ENCODE measurements at places on chromosomes 5 and 9.
A peak's percentile ranks its signal among the peaks of the same experiment; 100 is the strongest.

DNA sequence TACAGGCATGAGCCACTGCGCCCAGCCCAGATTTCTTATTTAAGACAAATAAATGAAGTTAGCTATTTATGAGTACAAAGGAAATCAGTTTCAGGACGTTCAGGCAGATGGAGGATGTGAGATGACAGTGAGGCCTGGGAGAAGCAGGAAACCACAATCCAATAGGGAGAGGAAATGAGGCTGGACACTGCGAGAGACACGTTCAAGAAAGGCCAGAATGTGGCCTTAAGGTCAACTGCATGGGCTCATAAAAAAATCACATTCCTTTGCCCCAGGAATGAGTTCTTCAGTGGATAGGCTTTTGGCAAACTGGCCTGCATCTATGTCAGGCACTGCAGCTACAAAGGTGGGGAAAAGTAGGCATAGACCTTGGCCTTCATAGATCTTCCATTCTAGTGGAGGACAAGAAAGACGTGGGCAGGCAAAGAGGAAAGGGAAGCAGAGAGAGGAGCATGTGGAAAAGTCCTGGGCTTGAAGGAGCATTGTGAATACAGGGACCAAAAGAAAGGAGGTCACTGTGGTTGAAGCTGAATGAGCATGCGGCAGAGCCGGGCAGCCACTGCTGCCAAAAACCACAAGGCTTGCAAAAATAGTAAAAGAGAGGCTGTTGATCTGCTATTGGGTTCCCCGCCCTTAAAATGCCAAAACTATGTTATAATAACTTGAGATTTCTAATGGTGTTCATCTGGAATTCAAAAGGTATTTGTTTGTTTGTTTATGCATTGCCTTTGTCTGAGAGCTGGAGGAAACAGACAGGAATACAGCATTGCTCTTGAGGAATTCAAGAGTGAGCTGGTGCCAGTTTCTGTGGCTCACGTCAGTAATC, 133.0 kb downstream of the GNA14 start:
- peak overlapping the region; percentile 7 for H3K4me3 ChIP-seq
- peaks cover 39% of the 10 kb centered on the region for H3K4me1 ChIP-seq
- H3K27me3 ChIP-seq, result peaks cover 5% of the 10 kb centered on the region
- DNase-seq, result peak; percentile 19
- peak overlapping the region; percentile 94 for H3K27ac ChIP-seq

GRCh38 chr5:33828626-33829308, 63.0 kb downstream of the ADAMTS12 start:
- no peak for DNase-seq
- H3K4me3 ChIP-seq, result no peak overlapping the region
- H3K36me3 ChIP-seq, result no peaks in the 10 kb centered on the region
- no peaks in the 10 kb centered on the region for H3K4me1 ChIP-seq
- no peaks in the 10 kb centered on the region for H3K27me3 ChIP-seq

- peaks cover 2% of the 10 kb centered on the region for H3K4me1 ChIP-seq
- DNase-seq, result peak; percentile 29
- H3K4me3 ChIP-seq, result no peak within 1 kb of the TSS
- H3K27ac ChIP-seq, result no peak within 1 kb of the TSS
These were observed at the start of gene LIX1 for GRCh38 chr5:97142521-97143254. LIX1 (minus strand) TSS chr5:97142611; CDS start chr5:97142576, 35 bp downstream.

GRCh38 chr5:73540192-73540591, 25.2 kb downstream of the ANKRA2 start:
- no peak overlapping the region for H3K27ac ChIP-seq
- no peak overlapping the region for H3K4me3 ChIP-seq
- peaks cover 8% of the 10 kb centered on the region for H3K4me1 ChIP-seq
- no peaks in the 10 kb centered on the region for H3K36me3 ChIP-seq
- no peak for DNase-seq

DNA sequence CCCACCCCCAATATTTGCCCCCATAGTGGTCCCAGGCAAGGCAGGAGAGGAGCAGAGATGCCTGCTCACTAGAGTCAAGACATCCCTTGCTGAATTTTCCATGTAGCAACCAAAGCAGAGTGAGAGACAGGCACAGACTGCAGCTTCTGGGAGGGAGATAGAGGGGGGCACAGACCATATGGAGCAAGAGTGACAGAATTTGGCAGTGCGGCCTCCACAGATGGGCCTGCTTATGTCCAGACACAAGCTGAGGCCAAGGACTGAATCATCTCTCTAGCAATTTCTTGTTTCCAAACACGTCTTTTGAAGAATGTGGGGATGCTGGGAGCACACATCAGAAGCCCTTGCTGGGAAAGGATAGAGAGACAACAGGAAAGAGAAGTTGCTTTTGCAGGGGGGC, 53.0 kb upstream of the ALDH1B1 start:
- DNase-seq, result no peak
- peaks cover 32% of the 10 kb centered on the region for H3K4me1 ChIP-seq
- peaks cover 3% of the 10 kb centered on the region for H3K27me3 ChIP-seq
- H3K36me3 ChIP-seq, result peaks cover 6% of the 10 kb centered on the region
- H3K27ac ChIP-seq, result no peak overlapping the region
- no peak overlapping the region for H3K4me3 ChIP-seq

DNA sequence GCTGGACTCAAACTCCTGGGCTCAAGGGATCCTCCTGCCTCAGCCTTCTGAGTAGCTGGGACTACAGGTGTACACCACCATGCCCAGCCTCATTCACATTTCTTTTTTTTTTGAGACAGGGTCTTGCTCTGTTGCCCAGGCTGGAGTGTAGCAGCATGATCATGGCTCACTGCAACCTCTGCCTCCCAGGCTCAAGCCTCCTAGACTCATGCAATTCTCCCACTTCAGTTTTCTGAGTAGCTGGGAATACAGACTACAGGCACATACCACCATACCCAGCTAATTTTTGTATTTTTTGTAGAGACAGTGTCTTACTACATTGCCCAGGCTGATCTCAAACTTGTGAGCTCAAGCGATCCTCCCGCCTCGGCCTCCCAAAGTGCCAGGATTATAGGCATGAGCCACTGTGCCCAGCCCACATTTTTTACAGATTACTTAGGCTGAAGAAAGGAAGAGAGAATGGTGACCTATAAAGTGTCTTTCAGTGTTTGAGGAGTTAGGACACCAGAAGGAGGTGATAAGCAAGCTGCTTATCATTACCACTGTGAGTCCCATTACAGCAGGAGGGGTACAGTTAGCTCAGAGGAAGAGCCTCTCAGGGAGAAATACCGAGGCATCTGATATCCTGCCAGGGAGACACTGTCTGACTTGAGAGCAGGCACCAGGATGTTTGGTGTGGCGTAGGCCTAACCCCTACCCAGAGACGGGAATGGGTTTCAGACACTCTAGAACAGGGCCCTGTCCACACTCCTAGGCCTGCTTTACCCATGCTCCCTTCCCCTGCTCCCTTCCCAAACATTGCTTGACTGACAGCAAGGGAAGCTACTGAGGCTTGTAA, 9.7 kb downstream of the FAXDC2 start:
- peak overlapping the region; percentile 24 for H3K27ac ChIP-seq
- no peak overlapping the region for H3K4me3 ChIP-seq
- no peaks in the 10 kb centered on the region for H3K27me3 ChIP-seq
- no peak for DNase-seq
- peaks cover 38% of the 10 kb centered on the region for H3K4me1 ChIP-seq
- peaks cover 5% of the 10 kb centered on the region for H3K36me3 ChIP-seq

DNA sequence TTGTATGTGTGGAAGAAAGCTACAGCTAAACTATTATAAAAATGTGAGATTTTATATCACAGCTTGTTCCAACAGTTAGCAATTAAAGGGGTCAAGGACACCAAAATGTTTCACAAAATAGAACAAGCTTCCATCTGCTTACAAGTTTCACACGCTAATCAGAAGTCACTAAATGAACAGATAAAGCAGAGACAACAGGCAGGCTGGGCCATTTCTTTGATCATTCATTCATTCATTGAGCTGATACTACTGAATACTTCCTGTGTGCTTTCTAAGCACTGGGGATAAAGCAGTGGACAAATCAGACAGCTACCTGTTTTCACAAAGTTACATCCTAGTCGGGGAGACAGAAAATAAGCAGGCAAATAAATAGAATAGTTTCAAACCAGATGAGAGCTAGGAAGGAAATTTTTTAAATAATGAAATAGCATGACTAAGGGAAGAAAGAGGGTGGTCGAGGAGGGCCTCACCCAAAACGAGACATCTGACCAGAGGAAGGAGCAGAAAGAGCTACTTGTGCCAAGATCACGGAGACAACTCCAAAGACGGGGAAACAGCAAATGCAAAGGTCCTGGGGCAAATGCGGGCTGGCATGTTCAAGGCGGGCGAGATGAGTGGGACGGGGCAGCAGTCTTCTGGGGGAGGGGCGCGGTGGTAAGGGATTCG, 1.2 kb downstream of the MAPK9 start:
- DNase-seq, result no peak
- H3K4me3 ChIP-seq, result peak overlapping the region; percentile 97
- H3K27ac ChIP-seq, result peak overlapping the region; percentile 76
- peaks cover 17% of the 10 kb centered on the region for H3K27me3 ChIP-seq
- peaks cover 14% of the 10 kb centered on the region for H3K36me3 ChIP-seq
- H3K4me1 ChIP-seq, result peaks cover 29% of the 10 kb centered on the region

DNA sequence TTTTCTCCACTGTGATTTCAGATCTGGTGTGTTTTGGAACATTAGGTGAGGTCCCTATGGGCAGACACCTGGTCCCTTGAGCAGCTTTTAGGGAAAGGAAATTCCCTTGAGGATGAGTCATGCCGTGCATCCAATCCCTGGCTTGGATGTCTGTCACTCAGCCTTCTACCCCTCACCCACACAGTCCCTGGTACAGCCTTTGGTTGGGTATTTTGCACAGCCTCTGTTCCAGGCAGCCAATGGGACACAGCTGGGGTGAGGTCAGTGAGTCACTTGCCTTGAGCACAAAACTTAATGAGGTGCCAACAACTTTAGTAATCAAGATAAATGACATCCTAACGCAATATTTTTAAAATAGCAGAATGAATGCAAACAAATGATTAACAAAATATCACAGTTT, 22.7 kb upstream of the SVEP1 start:
- DNase-seq, result no peak
- peaks cover 4% of the 10 kb centered on the region for H3K36me3 ChIP-seq
- H3K4me3 ChIP-seq, result no peak overlapping the region
- peaks cover 6% of the 10 kb centered on the region for H3K4me1 ChIP-seq
